ENCODE measurements at places on chromosomes 11 and 22.

DNA sequence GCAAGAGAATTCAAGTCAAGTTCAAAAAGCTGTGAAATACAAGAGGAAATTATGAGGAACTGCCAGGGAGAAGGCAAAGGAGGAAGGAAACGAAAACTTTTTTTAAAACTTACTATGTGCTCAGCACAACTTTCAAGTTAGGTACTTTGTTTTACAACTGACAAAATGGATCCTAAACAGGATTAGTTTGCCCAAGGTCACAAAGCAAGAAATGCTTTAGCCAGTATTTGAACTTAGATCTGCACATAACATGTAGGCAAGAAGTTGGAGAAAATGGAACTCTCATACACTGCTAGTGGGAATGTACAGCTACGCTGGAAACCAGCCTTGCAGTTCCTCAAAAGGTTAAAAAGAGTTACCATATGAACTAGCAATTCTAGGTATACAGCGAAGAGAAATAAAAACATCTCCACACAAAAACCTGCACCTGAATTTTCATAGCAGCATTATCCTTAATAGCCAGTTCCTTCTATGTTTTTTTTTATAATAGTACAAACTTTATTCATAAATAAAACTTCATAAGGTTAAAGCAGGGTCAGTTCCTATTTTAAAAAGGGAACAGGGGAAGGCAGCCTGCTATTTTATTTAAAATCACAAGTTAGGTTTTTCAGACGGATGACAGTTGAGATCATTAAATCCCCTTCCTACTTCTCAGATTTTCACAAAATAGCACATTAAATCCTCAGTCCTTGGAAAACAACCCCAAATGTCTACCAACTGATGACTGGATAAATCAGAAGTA is 19.2 kb downstream of the DDX6 start:
- DNase-seq: no peak

- no peak for DNase-seq
Observed at GRCh38 chr11:129589190-129589860, 213.7 kb downstream of the BARX2 start.

DNA sequence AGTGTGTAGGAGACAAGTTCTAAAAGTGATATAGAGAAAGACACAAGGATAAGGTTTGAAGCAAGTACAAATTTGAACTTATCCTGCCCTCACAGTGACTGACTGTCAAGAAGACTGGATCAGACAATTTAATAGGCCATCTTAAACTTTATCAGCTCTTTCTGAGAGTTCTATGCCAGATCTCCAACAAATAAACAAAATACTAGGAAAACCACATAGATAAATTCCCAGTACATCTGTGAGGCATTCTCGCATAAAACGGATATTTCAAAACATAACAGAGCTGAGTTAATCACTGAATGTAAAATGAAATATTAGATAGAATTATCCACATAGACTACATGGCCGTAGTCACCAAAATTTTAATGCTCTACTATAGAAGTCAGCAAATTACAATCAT is 120.9 kb upstream of the LUZP2 start:
- DNase-seq: no peak

- peak; percentile 80 for DNase-seq
Observed at GRCh38 chr11:123478352-123478987, 48.4 kb downstream of the GRAMD1B start.

DNA sequence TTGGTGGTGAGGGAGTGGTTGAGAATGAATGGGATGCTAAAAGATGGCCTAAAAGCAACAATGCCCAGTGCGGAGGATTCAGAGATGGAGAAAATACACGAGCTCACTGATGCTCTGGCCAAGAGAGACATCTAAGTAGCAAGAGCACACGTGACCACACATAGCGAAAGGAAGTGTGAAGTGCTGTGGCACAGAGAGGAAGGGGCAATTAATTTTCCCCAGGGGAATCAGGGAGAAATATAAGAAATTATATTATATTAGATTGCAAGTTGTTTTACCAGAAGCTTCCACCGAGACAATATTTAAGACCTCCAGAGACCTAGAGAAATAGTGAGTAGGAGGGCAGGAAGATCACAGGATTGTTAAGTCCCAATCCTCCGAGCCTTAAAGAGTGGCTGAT is 80.6 kb downstream of the RCN1 start:
- DNase-seq: no peak

GRCh38 chr11:1207401-1208143 is 15.3 kb upstream of the MUC5B start:
- no peak for DNase-seq

All from AG08396 (cell line).